Stimulated activated CD4-positive, alpha-beta T cell treated with anti-CD3 and anti-CD28 coated beads, Interleukin-2, amount 100 ng/mL, for 48 hours (primary cell): ENCODE measurements at places on chromosomes 7 and 10.

DNA sequence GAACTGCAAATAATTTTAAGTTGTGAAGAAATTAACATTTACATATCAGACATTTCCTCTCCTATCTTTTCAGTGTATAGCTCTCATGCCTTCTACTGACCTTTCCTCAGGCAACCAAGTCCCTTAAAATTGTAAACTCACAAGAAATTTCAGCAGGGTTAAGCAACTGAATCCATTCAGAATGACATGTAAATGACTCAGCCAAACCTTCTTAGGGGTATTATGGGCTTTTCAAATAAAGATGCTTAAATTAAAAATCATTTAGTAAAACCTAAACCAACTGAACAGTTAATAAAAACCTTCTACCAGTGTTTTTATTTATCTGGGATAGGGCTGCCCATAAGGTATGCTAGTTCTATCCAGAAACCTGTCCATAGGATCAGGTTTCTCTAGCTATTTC, 20.7 kb downstream of the WAPL start:
- DNase-seq: no peak

DNA sequence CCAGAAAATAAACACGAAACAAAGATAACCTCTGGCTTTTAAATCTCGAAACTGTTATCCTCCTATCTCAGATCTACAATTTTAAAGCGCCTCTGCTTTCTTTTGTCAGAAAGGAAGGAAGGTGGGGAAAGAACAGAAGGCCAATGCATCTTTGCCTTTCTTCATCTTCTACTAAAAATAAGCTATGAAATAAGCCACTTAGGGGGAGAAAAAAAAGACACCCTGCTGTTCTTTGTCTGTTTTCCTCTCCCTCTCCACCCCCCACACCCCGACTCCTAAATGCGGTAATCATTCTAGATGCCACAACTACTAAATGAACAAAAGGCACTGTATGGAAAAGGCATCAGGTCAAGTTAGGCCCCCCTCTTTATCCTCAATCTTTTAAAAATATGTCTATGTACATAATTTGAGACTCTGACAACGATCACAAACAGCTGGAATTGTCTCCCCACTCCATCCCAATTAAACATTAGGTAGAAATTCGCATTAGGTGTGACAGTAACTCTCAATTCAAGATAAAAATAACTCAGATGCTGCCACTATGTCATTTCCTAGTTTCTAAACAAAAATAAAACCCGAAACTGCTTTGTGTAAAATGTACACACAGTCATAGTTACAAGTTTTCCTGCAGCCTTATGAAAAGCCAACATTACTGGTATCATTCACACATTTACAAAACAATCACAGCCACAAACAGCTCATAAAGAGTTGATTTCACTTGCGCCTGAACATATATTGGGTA, 2.4 kb downstream of the UBE2H start:
- no peak for DNase-seq

- DNase-seq: peak; percentile 51
Observed at GRCh38 chr7:105849122-105849855, 27.1 kb downstream of the ATXN7L1 start.

GRCh38 chr7:99644431-99644830, 27.7 kb downstream of the ZSCAN25 start:
- no peak for DNase-seq
